ENCODE measurements at places on chromosomes 7 and 10. TPM values are rescaled to one million over a fixed set of nuclear protein-coding genes. Genes with fewer than 3 reads are reported as not detected.

The OR2A2 gene
- not detected for total RNA-seq

The NME8 gene
- total RNA-seq = not detected

The CCZ1 gene
- total RNA-seq = 90.2 TPM

The MBL2 gene
- not detected for total RNA-seq

The TDRD1 gene
- total RNA-seq = 0.25 TPM

The COL28A1 gene
- not detected for total RNA-seq

The CARD11 gene
- 108 TPM for total RNA-seq

The CDC14C gene
- total RNA-seq = not detected

The FAM25G gene
- total RNA-seq = not detected

DNA sequence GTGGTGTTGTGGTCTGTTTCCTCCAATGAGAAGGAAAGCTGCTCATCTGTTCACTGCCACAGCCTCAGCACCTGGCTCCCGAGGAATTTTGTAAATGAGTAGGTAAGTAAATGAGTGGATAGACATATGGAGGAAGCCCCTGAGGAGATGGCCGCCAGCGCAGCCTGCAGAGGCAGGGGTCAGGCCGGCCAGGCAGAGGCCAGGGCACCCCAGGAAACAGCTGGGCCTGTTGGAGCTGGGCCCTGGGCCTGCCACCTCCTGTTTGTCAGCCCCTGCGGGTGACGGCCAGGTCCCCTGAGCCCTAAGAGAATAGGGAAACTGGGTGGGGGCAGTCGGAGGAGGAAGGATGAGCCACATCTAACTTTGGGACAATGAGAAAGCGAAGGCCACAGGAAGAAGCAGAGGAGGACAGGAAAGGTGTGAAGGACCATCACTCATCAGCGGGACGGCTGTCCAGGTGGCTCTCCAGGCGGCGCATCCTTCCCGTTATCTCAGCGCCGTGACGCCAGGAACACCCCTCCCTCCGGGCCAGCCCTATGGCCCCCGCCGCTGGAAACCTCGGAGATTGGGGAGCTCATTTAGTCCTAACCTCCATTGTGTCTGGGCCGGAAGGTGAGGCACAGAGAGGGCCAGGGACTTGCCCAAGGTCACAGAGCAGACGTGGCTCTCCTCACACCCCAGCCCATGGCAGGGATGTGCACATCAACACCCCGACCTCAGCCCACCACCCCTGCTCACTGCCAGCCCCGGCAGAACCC lies 142.3 kb upstream of the UNC5B start:
- no peak overlapping the region for H3K4me3 ChIP-seq
- DNase-seq = no peak
- no peaks in the 10 kb centered on the region for H3K4me1 ChIP-seq
- no peak overlapping the region for H3K27ac ChIP-seq
- no peaks in the 10 kb centered on the region for H3K27me3 ChIP-seq
- H3K36me3 ChIP-seq = no peaks in the 10 kb centered on the region

GRCh38 chr10:7819121-7819460 lies 786 bp downstream of the TAF3 start:
- H3K4me3 ChIP-seq = peak overlapping the region; percentile 88
- peaks cover 25% of the 10 kb centered on the region for H3K4me1 ChIP-seq
- peak overlapping the region; percentile 83 for H3K27ac ChIP-seq
- peaks cover 3% of the 10 kb centered on the region for H3K27me3 ChIP-seq

DNA sequence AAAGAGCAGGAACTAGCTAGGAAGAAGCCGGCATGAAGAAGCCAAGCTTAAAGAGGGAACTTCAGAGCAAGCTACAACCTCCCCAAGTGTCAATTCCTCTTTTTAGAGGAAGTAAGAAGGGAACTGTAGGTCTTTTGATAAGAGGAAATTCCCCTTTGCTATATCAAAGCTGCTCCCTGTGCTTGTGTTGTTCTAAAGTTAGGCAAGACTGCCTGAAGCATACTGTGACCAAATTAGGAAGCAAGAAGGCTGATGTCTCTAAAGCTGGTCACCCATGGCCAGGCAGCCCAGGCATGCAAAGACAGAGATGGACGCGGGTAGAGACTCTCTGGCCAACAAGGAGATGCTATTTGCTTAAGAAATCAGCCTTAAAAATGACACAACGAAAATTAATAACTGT lies 87.9 kb downstream of the RNF216 start:
- DNase-seq = no peak
- peak overlapping the region; percentile 96 for H3K27ac ChIP-seq
- no peaks in the 10 kb centered on the region for H3K27me3 ChIP-seq
- H3K36me3 ChIP-seq = peaks cover 41% of the 10 kb centered on the region
- H3K4me3 ChIP-seq = peak overlapping the region; percentile 84

GRCh38 chr10:53122281-53122680 lies 349.7 kb upstream of the MBL2 start:
- no peaks in the 10 kb centered on the region for H3K4me1 ChIP-seq
- H3K36me3 ChIP-seq = no peaks in the 10 kb centered on the region
- no peak for DNase-seq
- H3K4me3 ChIP-seq = no peak overlapping the region

GRCh38 chr7:114970308-114970707 lies 48.4 kb downstream of the MDFIC start:
- H3K4me3 ChIP-seq = no peak overlapping the region
- peaks cover 22% of the 10 kb centered on the region for H3K36me3 ChIP-seq
- H3K4me1 ChIP-seq = peaks cover 75% of the 10 kb centered on the region
- DNase-seq = no peak
- H3K27me3 ChIP-seq = no peaks in the 10 kb centered on the region

GRCh38 chr7:23967949-23968599 lies 258.1 kb downstream of the STK31 start:
- no peaks in the 10 kb centered on the region for H3K36me3 ChIP-seq
- H3K27me3 ChIP-seq = no peaks in the 10 kb centered on the region
- H3K4me3 ChIP-seq = no peak overlapping the region

DNA sequence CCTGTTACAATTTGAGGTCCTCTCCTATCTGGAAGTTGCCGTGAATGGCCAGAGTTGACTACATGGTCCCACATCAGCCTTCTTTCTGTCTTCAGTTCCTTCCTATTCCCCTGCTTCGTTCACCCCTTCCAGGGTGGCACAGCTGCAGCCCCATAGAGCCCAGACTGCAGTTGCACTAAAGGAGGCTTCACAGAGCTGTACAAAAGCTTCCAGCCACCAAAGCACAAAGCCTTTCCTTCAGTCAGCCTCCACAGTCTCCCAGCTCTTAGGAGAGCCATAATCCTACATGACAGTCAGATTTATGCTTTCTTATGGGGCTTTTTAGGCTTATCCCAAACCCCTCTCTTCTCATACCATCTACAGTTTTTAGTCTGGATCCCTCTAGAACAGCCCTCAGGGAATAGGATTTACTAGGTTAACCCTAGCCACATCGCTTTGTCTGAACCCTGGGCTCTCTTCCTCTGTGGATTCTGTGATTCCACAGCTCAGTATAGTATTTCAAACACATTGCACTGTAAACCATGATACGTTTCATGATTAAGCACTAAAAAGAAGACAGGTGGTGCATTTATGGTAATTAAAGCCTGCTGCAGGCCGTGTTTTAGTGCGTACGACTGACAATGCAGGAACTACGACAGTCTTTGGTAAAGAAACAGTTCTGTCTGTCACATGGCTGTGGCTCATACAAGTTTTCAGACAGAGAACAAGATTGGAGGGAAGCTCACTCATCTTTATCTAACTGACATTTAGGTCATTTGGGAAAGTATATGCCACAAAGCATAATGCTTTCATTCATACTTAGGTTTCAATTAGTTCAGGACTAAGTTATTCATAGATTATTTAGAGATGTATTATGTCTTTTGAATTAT lies 208.3 kb upstream of the KMT2E start:
- no peak overlapping the region for H3K27ac ChIP-seq
- H3K27me3 ChIP-seq = peaks cover 29% of the 10 kb centered on the region
- H3K4me1 ChIP-seq = no peaks in the 10 kb centered on the region

- H3K27me3 ChIP-seq = no peaks in the 10 kb centered on the region
- peaks cover 39% of the 10 kb centered on the region for H3K4me1 ChIP-seq
- peak; percentile 70 for DNase-seq
These were observed 4.4 kb upstream of the ARID5B start for GRCh38 chr10:61896854-61897661.

DNA sequence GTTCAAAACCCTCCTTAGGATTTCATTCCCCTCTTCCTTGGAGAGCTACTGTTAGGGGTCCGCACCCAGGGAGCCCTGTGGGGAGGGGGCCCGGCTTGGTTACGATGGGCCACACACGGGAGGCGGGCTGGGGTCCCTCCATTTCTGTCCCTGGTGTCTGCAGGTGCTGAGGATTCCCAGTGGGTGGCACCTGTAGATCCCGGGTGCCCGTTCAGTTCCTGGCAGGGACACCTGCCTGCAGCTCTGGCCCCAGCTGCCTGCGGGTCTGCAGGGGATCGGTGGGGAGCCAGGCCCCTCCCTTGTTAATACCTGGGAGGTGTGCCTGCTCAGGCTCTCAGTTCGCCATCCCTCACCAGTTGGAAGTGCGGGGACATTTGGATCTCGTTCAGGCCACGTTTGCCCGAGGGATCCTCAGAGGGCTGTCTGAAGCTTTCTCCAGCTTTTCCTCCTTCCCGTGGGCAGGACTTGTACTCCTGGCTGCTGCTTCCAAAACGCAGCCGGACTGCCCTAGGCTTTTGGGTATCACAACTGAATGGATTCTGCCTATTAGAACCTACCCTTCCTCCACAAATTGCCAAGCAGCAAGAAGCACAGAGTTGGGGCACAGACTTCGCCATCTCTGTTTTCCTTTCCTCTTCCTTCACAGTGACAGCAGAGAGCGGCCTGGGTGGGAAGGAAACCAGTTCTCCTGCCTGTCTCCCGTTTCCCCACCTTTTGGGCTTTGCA lies 22.3 kb upstream of the IL15RA start:
- H3K27ac ChIP-seq = no peak overlapping the region
- H3K27me3 ChIP-seq = peaks cover 5% of the 10 kb centered on the region
- H3K4me1 ChIP-seq = peaks cover 25% of the 10 kb centered on the region
- no peak overlapping the region for H3K4me3 ChIP-seq

DNA sequence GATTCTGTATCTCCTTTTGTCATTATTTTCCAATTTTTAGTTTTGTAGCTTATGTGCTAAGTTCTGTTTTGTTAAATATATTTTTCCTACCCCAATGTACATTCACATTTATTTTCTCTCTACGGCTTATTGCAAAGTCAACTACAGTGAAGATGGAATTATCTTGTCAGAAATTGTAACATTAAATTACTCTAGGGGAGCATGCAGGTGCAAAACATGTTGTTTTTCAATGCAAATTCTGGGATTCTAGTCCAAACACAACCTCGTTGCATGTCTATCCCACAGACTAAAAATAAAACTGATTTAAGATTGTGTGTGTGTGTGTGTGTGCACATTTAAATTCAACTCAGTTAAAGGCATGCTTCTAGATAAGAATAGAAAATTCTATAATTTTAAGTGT lies 529.1 kb upstream of the POM121L12 start:
- no peak overlapping the region for H3K27ac ChIP-seq
- no peak for DNase-seq
- H3K4me1 ChIP-seq = no peaks in the 10 kb centered on the region

GRCh38 chr7:43307522-43307921 lies 195.1 kb downstream of the HECW1 start:
- H3K27ac ChIP-seq = no peak overlapping the region
- DNase-seq = no peak
- H3K27me3 ChIP-seq = peaks cover 2% of the 10 kb centered on the region
- no peak overlapping the region for H3K4me3 ChIP-seq

Data from activated CD4-positive, alpha-beta T cell treated with anti-CD3 and anti-CD28 coated beads for 36 hours (primary cell).